ENCODE measurements at places on chromosomes 3 and 15.

- peak; percentile 35 for DNase-seq
Observed at GRCh38 chr15:99305761-99306505, 54.7 kb downstream of the LRRC28 start.

GRCh38 chr3:134797741-134798451 is 2.8 kb downstream of the EPHB1 start:
- no peak for DNase-seq

DNA sequence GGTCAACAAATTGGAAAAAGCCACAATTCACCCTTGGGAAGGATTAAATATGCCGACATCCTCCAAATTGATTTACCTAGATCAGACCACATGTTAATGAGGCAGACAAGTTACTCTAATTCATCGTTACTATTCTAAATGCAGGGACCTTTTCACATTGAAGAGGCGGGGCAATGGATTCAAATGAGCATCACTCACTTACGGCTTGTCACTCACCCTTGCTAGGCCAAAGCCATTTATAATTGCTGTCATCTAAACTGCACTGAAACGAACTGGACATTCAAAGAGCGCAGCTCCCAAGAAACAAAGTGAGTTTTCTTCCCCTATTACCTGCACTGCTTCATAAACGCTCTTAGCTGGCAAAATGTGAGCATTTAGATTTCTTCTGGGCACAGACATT is 313.9 kb downstream of the WDR72 start:
- no peak for DNase-seq

DNA sequence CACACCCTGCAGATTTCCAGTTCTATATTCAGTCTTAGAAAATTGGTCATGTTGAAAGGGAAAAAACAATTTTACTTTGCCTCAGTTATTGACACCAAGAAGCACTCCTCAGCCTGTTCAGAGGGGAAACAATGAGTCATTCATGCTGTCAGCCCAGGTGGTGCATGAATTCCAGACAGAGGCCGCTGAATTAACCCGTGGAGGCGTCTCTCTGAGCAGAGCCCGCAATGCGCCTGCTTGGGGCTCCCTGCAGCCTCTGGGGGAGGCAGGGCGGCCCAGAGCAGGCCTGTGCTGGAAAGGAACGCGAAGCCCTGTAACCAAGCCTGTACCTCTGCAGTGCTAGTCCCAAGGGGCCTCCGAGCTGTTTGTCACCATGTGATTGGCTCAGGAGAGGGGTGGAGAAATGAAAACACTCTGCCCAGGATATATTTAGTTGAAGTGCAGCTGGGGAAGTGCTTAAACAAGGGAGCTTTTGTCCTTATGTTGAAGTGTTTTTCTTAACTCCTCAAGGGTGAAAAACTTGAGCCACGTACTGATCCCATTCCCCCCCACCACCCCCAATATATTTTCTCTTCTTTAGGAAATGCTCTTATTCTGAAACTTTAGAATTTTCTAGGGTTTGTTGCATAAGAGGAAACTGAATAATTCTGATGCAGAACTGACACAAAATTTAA is 68.3 kb upstream of the CHD2 start:
- DNase-seq, result peak; percentile 97

- DNase-seq, result no peak
Observed at GRCh38 chr15:50916400-50916799, 7.9 kb downstream of the AP4E1 start.

Measured in NCI-H345 (cell line).